ENCODE measurements at places on chromosomes 5 and 9. TPM values are rescaled to one million over a fixed set of nuclear protein-coding genes. Genes with fewer than 3 reads are reported as not detected.

ANKRD31 gene
- 0.28 TPM for total RNA-seq

TNC gene
- 1.9 TPM for total RNA-seq

PCDHGA2 gene
- total RNA-seq, result 0.11 TPM

ENTREP1 gene
- total RNA-seq, result not detected

ABO gene
- 0.14 TPM for total RNA-seq

LURAP1L gene
- not detected for total RNA-seq

MYMK gene
- not detected for total RNA-seq

PDE6A gene
- total RNA-seq, result not detected

GALT gene
- 74.3 TPM for total RNA-seq

GPBP1 gene
- 87.4 TPM for total RNA-seq

ZDHHC21 gene
- 14.2 TPM for total RNA-seq

CCDC112 gene
- 0.34 TPM for total RNA-seq

CDX1 gene
- not detected for total RNA-seq

CLIC3 gene
- not detected for total RNA-seq

CHMP5 gene
- total RNA-seq, result 57.6 TPM

PCDHA1 gene
- 0.07 TPM for total RNA-seq

CEL gene
- 2.1 TPM for total RNA-seq

PCA3 gene
- not detected for total RNA-seq

SHISAL2B gene
- total RNA-seq, result not detected

MCTP1 gene
- total RNA-seq, result not detected

CYLC2 gene
- not detected for total RNA-seq

PCDHGB4 gene
- total RNA-seq, result 0.34 TPM

TRIM52 gene
- 15.5 TPM for total RNA-seq

LCN9 gene
- not detected for total RNA-seq

PSAT1 gene
- 67.6 TPM for total RNA-seq

AP3B1 gene
- total RNA-seq, result 43.9 TPM

PHF24 gene
- 0.11 TPM for total RNA-seq

ADRB2 gene
- 0.21 TPM for total RNA-seq

PLPP6 gene
- total RNA-seq, result 5.9 TPM

FAM200C gene
- 1.3 TPM for total RNA-seq

SLC36A3 gene
- total RNA-seq, result not detected

SH3RF2 gene
- total RNA-seq, result 0.57 TPM

PRSS3 gene
- not detected for total RNA-seq

TRIM36 gene
- not detected for total RNA-seq

SPINK13 gene
- not detected for total RNA-seq

IFNA13 gene
- total RNA-seq, result not detected

SPOCK1 gene
- total RNA-seq, result not detected

PIP5KL1 gene
- total RNA-seq, result 1.4 TPM

CCDC69 gene
- total RNA-seq, result 31.4 TPM

CTNND2 gene
- not detected for total RNA-seq

ATOX1 gene
- 82.8 TPM for total RNA-seq

IFNA7 gene
- total RNA-seq, result not detected

SPDL1 gene
- 35.2 TPM for total RNA-seq

CHSY3 gene
- not detected for total RNA-seq

PCYOX1L gene
- 17.8 TPM for total RNA-seq

ARHGEF37 gene
- 1.6 TPM for total RNA-seq

DIRAS2 gene
- not detected for total RNA-seq

EQTN gene
- not detected for total RNA-seq

C9orf50 gene
- total RNA-seq, result not detected

Measured in activated T-helper 2 cell treated with anti-CD3 and anti-CD28 coated beads, Interferon-gamma antibody, Interleukin-2, Interleukin-4, amounts not matched to agents 10 μg/mL and 5 μg/mL and 100 μg/mL, durations not matched to agents 14 hours and 24 hours and 36 hours (primary cell).